Sigmoid colon (tissue), 7 donors: ENCODE measurements at places on chromosomes 1 and 21.

- no peaks in the 10 kb centered on the region for H3K36me3 ChIP-seq
- H3K4me1 ChIP-seq: peaks cover 15% of the 10 kb centered on the region
- DNase-seq: no peak
- H3K27ac ChIP-seq: peak overlapping the region; percentile 92
- H3K4me3 ChIP-seq: peak overlapping the region; percentile 92
These were observed 705 bp upstream of the QSOX1 start for GRCh38 chr1:180154003-180154324.

DNA sequence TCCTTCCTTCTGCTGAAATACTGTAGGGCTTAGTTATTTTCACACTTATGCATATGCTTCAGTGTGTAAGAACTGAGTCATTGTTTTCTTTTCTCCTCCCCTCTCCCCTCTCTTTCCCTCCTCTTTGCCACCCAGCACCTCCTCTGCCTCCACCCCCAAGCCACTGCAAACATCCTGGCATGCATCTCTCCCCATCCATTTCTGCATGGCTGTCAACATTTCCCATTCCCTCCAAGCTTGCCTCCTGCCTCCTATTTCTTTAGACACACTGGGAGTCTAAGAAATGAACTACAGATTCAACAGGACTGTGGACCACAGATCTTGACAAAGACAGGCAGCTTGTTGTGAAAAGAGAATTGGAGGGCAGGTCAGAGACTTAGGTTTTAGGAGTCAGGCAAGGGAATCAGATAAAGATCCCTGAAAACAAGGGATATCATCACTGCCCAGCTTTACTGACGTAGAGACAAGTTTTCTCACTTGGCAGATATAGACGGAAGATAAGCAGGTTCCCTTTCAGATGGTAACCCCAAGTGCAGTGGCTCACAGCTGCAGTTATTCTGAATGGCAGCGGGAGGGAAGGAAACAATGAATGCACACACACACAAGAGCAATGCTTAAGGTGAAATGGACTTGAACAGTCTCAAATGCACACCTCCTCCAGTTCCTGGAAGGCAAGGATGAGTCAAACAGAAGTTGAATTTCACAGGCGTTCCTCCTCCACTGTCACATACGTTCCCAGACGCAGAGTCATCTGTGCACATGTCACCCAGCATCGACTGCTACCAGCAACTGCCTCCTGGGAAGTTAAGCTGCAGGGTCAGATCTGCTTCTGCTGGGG is 56.1 kb downstream of the HIVEP3 start:
- H3K27me3 ChIP-seq: no peaks in the 10 kb centered on the region
- no peak overlapping the region for H3K4me3 ChIP-seq
- DNase-seq: no peak
- H3K36me3 ChIP-seq: no peaks in the 10 kb centered on the region

- no peak overlapping the region for H3K27ac ChIP-seq
- no peak overlapping the region for H3K4me3 ChIP-seq
- H3K36me3 ChIP-seq: no peaks in the 10 kb centered on the region
- DNase-seq: no peak
These were observed 124.3 kb downstream of the VAV3 start for GRCh38 chr1:107840725-107841124.

DNA sequence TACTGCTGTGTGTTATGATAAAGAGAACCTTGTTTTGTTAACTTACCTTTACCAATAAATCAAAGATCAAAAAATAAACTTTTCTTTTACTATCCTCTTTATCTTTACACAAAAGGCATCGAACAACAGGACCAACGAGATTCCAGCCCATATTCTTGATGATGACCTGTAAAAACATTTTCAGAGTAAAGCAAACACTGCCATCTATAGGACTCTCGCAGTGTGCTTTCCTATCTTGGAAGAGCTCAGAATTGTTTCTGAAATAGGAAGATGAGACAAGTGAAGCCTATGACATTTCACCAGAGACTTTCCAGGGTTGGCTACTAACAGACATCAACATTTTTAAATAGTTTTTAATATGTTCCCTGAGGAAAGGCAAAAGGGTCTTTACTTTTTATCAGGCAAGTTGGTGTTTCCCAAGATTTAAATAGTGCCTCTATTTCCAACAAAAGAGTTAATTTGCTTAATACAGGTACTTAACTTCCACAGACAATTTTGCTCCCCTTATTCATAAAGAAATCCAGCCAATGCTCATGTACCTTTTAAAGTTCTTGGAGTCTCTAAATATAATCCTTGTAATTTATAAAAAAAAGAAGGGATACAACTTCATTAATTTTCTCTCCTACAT is 7.3 kb downstream of the GLMN start:
- no peaks in the 10 kb centered on the region for H3K27me3 ChIP-seq
- H3K4me3 ChIP-seq: no peak overlapping the region
- H3K36me3 ChIP-seq: no peaks in the 10 kb centered on the region
- no peak for DNase-seq
- H3K4me1 ChIP-seq: peaks cover 5% of the 10 kb centered on the region

DNA sequence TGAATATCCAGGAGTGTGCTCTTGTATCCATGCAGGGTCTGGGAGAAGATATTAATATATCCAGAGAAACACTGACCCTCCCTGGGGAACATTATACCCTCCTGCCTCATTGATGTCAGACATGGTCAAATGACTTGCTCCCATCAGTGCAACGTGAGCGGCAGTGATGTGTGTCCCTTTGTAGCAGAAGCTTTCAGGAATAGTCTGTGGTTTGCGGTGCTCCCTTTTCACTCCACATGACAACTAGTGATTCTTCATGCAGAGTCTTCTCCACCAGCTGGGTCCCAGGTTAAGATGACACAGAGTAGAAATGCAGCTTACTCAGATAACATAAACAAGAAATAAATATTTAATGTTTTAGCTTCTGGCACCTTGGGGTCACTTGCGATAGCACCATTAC is 31.9 kb upstream of the LYPD8 start:
- H3K4me3 ChIP-seq: no peak overlapping the region
- no peak for DNase-seq
- H3K27me3 ChIP-seq: no peaks in the 10 kb centered on the region

- no peak for DNase-seq
- no peak overlapping the region for H3K27ac ChIP-seq
- H3K4me1 ChIP-seq: no peaks in the 10 kb centered on the region
These were observed 40.5 kb upstream of the PROX1 start for GRCh38 chr1:213947200-213947801.

DNA sequence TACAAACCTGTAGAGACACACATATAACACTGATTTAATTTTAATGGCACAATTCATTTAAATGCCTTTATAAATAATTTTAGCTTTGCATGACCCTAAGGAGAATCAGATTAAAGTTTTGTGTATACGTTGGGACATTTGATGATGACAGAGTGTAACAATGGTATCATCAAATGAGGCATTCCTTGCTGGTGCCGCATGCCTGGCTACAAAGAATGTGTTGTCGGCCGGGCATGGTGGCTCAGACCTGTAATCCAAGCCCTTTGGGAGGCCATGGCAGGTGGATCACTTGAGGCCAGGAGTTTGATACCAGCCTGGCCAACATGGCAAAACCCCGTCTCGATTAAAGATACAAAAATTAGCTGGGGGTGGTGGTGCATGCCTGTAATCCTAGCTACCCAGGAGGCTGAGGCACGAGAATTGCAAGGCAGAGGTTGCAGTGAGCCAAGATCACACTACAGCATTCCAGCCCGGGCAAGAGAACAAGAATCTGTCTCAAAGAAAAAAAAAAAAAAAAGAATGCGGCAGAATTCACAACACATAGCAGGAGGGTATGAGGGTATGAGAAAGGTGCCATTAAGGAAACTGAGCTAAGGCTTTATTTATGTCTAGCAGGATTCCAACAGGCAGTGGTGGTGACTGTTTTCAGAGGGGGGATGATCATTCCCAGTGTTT is 58.9 kb downstream of the PTPN14 start:
- H3K36me3 ChIP-seq: no peaks in the 10 kb centered on the region
- no peaks in the 10 kb centered on the region for H3K27me3 ChIP-seq
- no peak for DNase-seq
- H3K27ac ChIP-seq: peak overlapping the region; percentile 38
- H3K4me1 ChIP-seq: peaks cover 25% of the 10 kb centered on the region
- H3K4me3 ChIP-seq: no peak overlapping the region

DNA sequence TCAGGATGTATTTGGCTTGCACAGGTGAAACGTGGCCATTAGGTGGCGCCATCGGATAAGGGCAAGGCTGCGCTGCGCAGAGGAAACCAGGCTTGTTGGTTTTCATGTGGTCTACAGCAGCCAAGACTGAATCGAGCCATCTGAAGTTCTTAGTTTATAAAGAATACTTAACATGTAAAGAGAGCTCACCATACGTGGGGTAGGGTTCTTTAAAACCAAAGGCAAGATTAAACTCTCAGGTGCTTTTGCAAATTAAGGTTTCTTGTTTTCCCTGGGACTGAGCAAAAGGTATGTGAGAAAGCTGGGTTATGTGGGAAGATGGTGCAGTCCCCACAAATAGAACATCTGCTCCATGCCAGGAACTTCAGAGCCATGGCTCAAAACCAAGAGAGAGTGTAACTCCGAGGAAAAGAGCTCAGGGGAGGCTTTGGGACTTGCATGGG is 9.3 kb downstream of the MASP2 start:
- peak; percentile 94 for DNase-seq
- peaks cover 8% of the 10 kb centered on the region for H3K4me1 ChIP-seq
- no peaks in the 10 kb centered on the region for H3K36me3 ChIP-seq
- no peak overlapping the region for H3K4me3 ChIP-seq
- no peaks in the 10 kb centered on the region for H3K27me3 ChIP-seq
- H3K27ac ChIP-seq: no peak overlapping the region

DNA sequence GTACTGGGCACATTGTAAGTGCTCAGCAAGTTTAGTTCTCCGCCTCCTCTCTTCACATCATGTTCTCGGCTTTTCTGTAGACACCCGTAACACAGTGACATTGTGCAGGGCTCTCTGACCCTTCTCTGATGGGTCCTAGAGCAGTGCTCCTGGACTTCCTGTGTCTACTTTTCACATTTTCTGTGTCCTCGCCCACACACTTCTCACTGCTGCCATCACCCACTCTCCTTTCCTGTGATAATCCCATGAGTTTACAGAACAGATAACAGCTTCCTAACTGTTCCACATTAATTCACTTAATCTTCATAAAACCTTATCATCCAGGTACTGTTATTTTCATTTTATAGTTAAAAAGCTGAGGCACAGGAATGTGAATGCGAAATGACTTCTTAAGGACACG is 13.2 kb upstream of the DMRTA2 start:
- H3K36me3 ChIP-seq: no peaks in the 10 kb centered on the region
- no peak overlapping the region for H3K4me3 ChIP-seq
- no peak for DNase-seq
- no peak overlapping the region for H3K27ac ChIP-seq
- H3K4me1 ChIP-seq: no peaks in the 10 kb centered on the region

DNA sequence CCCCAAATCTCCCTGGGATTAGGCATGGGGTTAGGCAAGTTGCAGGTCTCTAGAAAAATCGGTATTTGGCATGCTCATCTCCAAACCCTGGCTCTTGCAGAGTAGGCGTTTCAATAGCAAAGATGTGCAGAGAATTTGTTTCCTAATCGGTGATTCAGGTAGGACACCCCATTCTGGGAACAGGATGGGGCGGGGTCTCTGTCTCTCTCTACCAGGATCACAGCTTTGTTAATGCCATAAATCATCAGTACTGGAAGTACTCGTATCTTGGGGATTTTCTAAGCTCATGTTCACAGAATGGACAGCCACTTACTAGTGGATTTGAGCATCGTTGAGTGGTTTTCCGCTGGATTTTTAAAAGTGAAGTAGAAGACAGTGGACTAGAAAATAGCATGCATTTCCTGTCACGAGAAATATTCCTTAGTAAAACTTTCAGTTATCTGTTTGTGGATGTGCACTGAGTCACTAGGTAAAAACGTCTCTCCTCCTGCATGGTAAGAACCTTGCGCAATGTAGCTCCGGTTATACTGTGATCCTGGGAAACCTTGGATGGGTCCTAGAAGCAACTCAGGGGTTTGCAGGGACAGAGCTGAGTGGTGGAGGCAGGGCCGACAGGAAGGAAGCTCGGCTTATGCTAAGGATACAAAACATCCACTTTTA is 5.1 kb downstream of the TMEM51 start:
- no peaks in the 10 kb centered on the region for H3K36me3 ChIP-seq
- peaks cover 77% of the 10 kb centered on the region for H3K4me1 ChIP-seq
- peak overlapping the region; percentile 93 for H3K27ac ChIP-seq
- no peak for DNase-seq
- H3K4me3 ChIP-seq: no peak overlapping the region

GRCh38 chr1:151867321-151867720 is 13.8 kb upstream of the THEM5 start:
- H3K36me3 ChIP-seq: no peaks in the 10 kb centered on the region
- H3K4me3 ChIP-seq: no peak overlapping the region
- H3K4me1 ChIP-seq: no peaks in the 10 kb centered on the region
- H3K27ac ChIP-seq: no peak overlapping the region
- no peak for DNase-seq

DNA sequence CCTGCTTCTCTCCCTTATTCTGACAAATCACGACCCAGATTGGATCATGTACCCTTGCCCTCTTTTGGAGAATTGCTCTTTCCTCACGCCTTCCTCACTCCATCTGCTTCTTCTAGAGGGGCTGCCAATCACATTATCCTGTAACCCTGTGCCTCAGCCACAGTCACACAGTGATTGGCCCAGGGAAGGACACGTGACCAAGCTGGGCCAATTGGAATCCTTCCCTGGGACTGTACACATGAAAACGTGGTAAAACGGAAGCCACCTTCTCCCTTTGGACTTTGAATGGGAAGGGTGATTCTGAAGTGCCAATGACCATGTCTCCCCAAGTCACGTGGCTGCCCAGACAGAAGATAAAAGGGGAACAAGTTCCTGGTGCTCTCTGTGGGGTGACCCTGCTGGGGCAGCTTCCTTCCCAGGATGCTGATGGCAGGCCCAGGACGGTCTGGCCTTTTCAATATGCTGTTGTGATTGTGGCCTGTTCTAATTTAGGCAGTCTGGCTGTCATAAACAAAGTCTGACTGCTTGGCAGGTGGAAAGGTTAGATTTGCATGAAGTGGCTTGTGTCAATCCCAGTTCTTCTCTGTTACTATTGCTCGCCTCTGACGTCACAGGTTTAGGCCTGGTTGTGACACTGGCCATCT is 92.9 kb downstream of the UBIAD1 start:
- no peak for DNase-seq
- H3K27ac ChIP-seq: no peak overlapping the region
- H3K36me3 ChIP-seq: no peaks in the 10 kb centered on the region

DNA sequence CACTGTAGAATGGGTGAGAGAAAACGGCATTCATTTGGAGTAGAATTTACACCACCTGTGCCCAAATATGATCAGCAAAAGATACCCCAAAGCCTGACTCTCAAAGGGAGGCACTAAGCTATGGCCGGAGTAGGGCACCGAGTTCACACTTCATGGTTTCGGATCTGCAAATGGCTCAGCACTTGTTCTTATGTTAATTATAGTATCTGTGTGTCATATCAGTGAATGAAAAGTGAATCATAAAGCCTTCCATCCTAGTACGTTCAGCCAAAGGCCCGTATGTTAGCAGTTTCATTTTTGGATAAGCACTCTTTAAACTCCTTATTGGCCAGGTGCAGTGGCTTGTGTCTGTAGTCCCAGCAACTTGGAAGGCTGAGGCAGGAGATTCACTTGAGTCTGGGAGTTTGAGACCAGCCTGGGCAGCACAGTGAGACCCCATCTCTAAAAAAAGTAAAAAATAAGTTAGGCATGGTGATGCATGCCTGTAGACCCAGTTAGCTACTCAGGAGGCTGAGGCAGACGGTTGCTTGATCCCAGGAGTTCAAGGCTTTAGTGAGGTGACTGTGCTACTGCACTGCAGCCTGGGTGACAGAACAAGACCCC is 4.9 kb upstream of the CORT start:
- no peak overlapping the region for H3K4me3 ChIP-seq
- H3K27me3 ChIP-seq: peaks cover 14% of the 10 kb centered on the region
- no peaks in the 10 kb centered on the region for H3K36me3 ChIP-seq
- DNase-seq: no peak
- H3K4me1 ChIP-seq: no peaks in the 10 kb centered on the region
